ENCODE measurements at places on chromosomes 12 and 14. TPM values are rescaled to one million over a fixed set of nuclear protein-coding genes. Genes with fewer than 3 reads are reported as not detected.

DNA sequence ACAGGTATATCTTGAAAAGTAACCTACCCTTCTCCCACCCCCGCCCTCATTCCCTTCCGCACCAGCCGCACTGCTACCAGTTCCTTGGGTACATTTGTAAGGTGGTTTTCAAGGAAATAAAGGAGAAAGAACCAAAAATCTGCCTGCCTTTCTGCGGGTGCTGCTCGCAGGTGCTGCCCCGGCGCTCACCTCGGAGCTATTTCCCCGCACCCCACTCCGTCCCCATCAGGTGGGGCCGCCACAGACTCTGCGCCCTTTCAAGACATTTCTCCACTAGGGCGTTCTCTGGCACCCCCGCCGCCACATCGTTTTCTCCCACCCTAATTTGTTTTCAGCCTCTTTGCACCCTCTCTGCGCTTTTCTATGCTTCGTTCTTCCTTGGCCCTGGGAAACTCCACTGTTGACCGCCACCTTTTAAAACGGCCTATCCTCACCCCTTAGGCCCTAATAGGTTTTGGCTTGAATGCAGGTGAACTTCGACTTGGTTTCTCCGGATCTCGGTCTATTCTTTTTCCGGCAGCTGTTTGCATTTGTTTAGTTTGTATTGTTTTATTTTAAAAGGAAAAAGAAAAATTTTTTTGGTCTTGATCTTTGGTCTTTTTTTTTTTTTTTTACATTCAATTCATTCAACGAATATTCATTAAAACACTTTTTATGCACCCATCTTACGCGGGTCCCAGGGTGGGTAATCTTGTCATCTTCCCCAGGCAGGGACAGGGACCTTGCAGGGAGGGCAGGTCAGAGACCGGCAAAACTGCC, 3.0 kb downstream of the VSX2 start:
- H3K4me1 ChIP-seq, result peaks cover 6% of the 10 kb centered on the region
- no peaks in the 10 kb centered on the region for H3K36me3 ChIP-seq
- DNase-seq, result no peak

Gene SDSL
- total RNA-seq, result 0.24 TPM

- H3K4me3 ChIP-seq, result no peak overlapping the region
- H3K36me3 ChIP-seq, result no peaks in the 10 kb centered on the region
- no peaks in the 10 kb centered on the region for H3K27me3 ChIP-seq
Measured at GRCh38 chr12:93980711-93981110, 167.7 kb upstream of the PLXNC1 start.

DNA sequence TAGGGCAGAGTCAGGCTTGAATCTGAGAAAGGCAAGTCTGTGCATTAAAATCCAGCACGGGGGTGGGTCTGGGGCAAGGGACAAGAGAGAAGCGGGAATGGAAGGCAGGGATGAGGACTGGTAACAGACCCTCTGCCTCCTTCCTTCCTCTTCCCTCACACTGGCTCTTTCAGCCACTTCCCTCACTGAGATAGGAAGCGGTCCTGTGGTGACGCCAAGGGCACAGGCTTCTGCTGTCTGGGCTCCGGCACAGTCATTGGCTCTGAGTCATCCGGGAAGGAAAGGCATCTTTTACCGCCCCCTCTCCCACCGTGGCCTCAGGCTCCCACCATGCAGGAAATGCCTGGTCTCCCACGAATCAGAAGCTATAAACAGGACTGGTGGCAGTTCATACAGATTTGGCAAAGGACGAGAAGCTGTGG, 70.2 kb downstream of the ETV6 start:
- H3K27ac ChIP-seq, result no peak overlapping the region
- no peaks in the 10 kb centered on the region for H3K27me3 ChIP-seq
- no peak for DNase-seq
- no peaks in the 10 kb centered on the region for H3K36me3 ChIP-seq

GRCh38 chr14:35387219-35387618, 17.3 kb downstream of the NFKBIA start:
- H3K36me3 ChIP-seq, result no peaks in the 10 kb centered on the region
- H3K27me3 ChIP-seq, result no peaks in the 10 kb centered on the region
- no peaks in the 10 kb centered on the region for H3K4me1 ChIP-seq
- DNase-seq, result no peak
- H3K4me3 ChIP-seq, result no peak overlapping the region
